ENCODE measurements at places on chromosomes 2 and 18.

DNA sequence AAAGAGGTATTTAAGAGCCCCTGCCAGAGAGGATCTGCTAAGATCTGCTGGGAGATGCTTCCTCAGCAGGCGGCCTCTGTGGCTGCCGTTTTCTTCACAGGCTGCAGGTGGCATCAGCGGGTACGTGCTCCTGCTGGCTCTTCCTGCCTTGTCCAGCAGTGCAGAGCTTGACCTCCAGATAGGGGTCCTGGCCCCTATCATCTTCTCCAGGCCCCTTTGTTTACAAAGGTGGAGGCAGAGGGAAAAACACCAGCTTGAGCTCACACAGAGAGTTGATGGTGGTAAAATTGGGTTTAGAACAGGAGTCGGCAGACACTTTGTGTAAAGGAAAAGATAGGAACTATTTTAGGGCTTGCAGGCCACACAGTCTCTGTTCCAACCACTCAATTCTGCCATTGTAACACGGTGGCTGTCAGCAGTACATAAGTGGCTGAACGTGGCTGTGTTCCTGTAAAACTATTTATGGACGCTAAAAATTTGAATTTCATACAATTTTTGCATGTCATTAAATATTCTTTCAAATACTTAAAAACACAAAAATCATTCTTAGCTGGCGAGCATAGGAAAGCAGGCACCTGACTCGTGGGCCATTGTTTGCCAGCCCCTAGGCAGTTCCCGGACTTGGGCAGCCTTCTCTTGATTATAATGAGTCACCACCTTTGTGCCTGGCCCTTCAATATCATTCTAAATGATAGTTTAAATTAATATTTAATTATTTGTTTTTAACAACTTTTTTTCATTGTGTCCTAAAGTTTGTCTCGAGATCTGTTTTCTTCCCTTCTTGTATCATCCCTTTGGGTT is 98.2 kb upstream of the B3GNT7 start:
- no peak for DNase-seq

- DNase-seq, result no peak
These were observed 38.1 kb downstream of the L3MBTL4 start for GRCh38 chr18:6376433-6377229.

- DNase-seq, result no peak
These were observed 61.8 kb upstream of the CERS6 start for GRCh38 chr2:168394262-168394661.

GRCh38 chr2:227006189-227006897 is 157.7 kb downstream of the COL4A4 start:
- no peak for DNase-seq

- DNase-seq, result no peak
These were observed 5.8 kb upstream of the LAPTM4A start for GRCh38 chr2:20057268-20057667.

- DNase-seq, result no peak
These were observed 37.4 kb downstream of the SH3BP4 start for GRCh38 chr2:234989183-234989701.

DNA sequence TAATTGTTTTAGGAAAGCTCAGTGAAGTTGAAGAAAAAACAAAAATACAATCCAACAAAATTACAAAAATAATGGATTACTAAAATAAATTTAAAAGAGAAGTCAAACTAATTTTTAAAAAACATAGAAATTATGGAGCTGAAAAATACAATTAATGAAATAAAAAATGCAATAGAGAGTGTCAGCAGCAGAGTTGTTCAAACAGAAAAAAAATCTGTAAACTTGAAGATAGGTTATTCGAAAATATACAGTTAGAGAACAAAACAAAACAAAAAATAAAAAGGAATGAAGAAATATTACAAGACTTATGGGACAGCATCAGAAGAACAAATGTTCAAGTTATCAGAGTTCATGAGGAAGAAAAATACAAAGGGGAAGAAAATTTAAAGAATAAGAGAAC is 114.7 kb downstream of the GULP1 start:
- no peak for DNase-seq

DNA sequence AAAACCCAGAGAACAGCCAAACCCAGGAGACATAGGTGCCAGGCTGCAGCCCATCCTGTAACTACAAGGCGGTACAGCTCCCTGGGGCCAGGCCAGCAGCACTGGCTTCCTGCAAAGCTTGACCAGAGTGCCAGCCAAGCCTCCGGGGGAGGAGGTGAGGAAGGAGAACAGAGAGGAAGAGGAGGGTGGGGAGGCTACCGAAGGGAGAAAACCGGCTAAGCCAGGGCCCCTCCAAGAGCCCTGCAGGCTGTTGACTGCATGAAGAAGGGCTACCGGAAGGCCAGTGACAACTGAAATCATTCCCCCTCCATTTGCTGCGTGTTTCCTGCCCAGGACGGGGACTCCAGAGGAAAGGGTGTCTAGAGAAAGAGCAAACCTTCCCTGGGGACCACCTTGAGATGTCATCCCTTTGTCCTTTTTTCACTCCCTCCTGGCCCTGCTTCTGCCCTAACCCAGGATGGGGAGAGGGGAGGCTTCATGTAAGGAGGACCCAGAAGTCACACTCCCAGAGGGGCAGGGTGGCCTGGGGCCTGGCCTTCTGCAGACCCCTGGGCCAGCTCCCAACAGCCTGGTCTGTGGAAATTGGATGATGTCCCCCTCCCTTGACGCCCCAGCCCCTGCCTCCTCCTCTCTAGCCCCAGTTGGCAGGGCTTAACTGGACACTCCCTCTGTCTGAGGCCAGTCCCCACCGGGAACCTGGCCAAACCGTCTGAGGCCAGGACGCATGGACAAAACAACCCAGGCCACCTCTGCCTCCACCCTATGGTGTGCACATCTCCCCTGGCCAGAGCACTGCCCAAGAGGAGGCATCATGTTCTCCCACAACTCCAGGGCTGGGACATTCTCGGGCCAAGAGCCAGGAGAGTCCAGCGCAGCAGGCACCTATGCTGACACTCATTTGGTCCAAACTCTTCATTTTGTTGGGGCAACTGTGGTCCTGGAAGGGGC is 207.8 kb downstream of the CYP26B1 start:
- DNase-seq, result no peak

DNA sequence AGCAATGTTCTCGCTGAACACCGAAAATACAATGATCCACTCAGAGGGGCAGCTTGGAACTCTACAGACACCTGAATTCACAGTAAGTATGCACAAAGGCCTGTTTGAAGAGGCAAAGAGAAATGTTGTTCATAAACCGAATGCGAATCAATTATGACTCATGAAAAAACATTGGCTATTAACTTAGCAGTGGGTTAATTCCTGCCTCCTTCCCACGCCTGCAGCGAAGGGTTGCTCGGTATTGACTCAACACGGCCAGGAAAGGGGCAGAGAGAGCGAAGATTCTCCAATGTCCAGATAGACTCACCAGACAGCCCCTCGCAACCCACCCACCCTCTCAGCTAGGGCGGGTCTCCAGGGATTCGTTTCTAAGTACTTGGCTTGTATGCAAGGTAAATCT is 9.4 kb downstream of the CRACDL start:
- DNase-seq, result no peak

DNA sequence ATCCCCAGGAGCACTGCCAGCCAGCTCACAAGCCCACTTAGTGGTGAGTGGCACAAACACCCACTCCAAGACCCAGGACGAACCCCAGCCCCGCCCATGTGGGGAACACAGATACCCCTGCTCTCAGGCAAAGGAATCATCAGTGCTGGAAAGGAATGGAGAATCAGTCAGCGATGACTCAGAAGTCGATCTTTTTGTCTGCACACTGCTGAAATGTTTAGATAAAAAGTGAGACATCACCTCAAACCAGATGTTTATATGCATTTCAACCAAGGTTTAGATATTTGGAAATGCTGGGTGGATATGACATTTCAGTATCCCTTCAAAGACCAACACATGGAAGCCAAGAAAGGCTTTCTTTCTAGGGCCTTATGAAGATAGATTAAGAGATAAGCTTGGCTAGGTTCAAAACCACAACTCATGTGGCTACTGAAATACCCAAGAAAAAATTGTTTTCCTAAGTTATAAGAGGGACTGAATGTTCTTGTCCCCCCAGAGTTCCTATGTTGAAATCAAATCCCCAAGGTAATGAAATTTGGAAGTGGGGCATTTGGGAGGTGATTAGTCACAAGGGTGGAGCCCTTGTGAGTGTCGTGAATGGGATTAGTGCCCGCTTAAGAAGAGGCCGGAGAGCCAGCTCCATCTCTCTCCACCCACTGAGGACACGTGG is 43.7 kb downstream of the POU3F3 start:
- no peak for DNase-seq

DNA sequence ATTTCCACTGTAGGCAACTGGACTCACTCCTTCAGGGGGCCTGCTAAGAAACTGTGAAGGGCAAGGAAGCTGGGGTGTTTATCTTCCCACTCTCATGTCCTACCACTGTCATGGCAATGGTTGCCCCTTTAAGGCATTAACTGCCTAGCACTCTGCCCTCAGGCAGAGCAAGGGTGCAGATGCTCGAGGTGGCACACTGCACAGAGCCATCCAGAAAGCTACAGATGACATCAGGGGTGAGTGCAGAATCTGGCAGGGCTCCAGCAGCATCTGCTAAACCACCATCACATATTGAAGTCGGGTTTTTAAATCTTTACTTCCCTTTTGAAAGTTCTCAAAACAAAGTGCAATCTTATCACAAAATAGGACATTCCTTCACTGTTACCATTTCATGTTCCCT is 75.4 kb downstream of the RAPGEF4 start:
- no peak for DNase-seq

- DNase-seq, result no peak
These were observed 101.2 kb downstream of the GALNT14 start for GRCh38 chr2:31037058-31037457.

GRCh38 chr2:186894478-186894877 is 45.5 kb upstream of the ZSWIM2 start:
- no peak for DNase-seq

GRCh38 chr2:29209551-29209950 is 94.3 kb downstream of the CLIP4 start:
- no peak for DNase-seq

Data from activated effector memory CD4-positive, alpha-beta T cell treated with anti-CD3 and anti-CD28 coated beads, Interleukin-2, amount 50 U/mL, for 16 hours (primary cell).